ENCODE measurements at places on chromosomes 3 and 15. TPM values are rescaled to one million over a fixed set of nuclear protein-coding genes. Genes with fewer than 3 reads are reported as not detected.

ACP3 gene
- polyA plus RNA-seq = 0.65 TPM

DNA sequence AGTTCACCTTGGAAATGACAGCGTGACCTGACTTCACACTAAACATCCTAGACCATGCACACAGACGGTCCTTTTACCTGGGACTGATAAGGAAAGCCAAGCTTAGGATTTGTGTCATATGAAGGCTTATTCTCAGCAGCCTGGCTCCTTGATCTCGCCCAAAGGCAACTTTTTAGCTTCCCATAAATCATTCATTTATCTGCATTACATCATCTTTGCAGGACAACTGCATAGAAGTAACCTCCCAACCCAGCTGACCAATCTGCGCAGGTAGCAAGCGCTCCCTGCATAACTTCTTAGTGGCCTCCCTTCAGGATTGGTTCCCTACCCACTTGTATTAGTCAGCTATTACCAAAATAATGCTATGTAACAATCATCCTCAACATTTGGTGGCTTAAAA is 389.9 kb upstream of the PROK2 start:
- no peak for DNase-seq

DNA sequence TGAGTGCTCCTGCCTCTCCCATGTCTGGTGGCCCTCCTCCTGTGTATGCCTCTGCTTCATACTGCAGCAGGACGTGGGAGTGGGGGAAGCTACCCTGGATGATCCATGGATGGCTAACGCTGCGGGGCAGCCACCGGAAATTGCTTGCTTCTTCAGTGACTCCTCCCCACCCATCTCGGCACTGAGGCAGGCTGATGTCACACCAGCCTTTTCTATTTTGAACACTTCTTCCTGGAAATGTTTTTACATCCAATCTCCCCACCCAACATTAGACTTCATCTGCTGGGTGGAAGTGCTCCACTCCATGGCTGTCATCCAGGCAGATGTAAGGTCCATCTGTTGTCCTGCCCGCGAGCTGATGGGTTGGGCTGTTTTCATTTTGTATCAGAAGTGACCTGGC is 58.9 kb upstream of the MUC13 start:
- DNase-seq = no peak

DNA sequence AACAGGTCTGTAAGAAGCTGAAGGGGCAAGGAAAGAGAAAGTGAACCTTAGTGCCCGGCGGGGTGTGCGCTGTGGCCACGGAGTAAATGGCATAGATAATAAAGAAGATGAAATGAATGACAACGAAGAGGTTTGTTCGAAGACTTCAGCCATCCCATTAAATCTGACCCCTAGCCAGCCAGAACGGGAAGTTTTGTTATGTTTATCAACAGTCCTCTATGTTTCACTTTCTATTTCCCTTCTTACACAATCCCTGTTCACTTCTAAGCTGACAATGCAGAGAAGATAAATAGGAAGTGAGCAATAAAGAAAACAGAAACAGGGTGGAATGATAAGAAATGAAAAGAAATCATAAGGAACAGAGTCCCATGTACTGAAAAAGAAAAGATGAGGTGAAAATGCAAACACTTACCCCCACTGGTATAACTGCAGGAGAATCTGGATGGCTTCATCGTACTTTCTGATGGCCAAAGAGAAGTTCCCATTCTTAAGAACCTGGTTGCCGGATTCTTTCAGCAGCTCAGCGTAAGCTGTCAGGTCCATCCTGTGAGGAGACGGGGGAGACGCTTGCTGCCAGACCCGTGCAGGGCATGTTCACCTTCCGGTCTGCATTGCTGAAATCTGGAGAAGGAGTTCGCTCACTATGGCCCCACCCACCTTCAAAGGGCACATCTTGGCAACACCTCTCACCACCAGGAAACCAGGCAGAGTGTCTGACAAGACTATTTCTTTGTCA is 36.8 kb downstream of the TRANK1 start:
- peak; percentile 28 for DNase-seq
